ENCODE measurements at places on chromosomes 12 and 14. TPM values are rescaled to one million over a fixed set of nuclear protein-coding genes. Genes with fewer than 3 reads are reported as not detected.

Gene PROX2
- not detected for total RNA-seq

Gene SYNE2
- total RNA-seq = 461 TPM

Gene ATXN2
- total RNA-seq = 56.5 TPM

Gene FITM1
- 1.3 TPM for total RNA-seq

Gene NOXRED1
- total RNA-seq = 0.57 TPM

Gene LYZ
- 70.9 TPM for total RNA-seq

Gene SERPINA9
- not detected for total RNA-seq

DNA sequence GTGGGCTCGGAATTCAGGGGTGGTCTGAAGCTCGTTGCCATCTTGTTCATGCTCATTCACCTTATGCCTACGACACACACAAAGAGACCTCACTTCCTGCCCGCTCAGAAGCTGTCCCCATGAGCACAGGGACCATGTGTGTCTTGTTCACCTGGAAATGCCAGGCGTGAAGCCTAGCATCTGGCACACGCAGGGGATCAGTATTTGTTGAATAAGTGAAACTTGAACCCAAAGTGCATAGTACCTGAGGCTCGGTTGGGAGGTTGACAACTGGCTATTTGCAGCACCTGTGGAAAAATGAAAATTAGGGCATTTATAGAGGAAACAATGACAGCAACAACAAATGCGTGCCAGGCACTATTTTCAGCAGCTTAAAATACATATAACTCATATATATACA is 5.4 kb downstream of the C12orf43 start:
- DNase-seq = no peak

DNA sequence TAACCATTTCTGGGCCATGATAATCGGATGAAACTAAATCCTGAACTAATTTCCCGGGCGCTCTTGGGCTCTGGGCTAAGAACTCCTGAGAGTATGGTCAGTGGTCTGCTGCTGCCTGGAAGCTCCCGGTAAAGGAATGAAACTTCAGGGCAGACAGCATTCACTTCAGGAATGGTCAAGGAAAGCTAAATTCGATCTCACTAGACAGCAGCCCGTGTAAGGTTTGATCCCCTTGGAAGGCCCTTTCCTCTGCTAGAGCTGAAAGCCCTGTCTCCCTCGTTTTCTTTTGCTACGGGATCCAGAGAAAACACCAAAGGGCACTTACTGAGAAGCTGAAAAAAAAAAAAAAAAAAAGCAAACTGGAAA is 680 bp downstream of the ASB8 start:
- no peak for DNase-seq

GRCh38 chr14:36021030-36021422 is 155.5 kb downstream of the PTCSC3 start:
- DNase-seq = no peak

- no peak for DNase-seq
These were observed 124.9 kb downstream of the DACT1 start for GRCh38 chr14:58762629-58763028.

DNA sequence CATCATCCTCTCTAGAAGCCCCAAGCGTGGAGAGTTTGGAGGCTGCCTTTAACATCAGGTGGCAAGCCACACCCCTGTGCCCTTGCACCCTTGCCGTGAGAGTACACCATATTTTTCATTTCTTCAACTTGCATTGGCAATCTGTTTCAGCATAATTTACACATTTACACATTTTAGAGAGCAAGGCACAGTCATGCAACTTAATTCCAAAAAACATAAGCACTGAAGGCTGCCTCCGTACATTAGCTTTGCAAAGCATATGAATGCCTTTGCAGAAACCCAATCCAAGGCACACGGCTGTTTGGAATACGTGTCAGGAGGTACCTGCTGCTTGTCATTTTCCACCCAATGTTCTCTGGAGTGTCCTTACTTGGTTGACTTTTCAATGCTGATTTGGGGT is 833.1 kb downstream of the VRK1 start:
- no peak for DNase-seq

DNA sequence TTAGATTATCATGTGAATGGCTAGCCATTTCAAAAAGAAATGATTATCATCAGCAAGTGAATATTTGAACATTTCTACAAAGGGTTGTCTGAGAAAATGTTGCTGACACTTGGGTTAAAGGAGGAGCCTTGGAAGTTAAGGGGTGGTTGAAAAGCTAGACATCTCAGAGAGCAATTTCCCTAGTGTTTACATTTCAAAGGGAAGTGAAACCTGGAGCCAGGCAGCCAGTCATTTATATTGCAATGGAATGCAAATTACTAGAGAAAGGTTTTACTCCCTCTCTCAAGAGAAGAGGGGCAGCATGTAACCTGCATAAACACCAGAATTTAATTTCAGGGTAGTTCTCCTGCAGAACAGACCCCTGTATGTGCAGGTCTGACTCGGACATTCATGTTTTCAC is 279.0 kb downstream of the SLC16A7 start:
- DNase-seq = no peak

DNA sequence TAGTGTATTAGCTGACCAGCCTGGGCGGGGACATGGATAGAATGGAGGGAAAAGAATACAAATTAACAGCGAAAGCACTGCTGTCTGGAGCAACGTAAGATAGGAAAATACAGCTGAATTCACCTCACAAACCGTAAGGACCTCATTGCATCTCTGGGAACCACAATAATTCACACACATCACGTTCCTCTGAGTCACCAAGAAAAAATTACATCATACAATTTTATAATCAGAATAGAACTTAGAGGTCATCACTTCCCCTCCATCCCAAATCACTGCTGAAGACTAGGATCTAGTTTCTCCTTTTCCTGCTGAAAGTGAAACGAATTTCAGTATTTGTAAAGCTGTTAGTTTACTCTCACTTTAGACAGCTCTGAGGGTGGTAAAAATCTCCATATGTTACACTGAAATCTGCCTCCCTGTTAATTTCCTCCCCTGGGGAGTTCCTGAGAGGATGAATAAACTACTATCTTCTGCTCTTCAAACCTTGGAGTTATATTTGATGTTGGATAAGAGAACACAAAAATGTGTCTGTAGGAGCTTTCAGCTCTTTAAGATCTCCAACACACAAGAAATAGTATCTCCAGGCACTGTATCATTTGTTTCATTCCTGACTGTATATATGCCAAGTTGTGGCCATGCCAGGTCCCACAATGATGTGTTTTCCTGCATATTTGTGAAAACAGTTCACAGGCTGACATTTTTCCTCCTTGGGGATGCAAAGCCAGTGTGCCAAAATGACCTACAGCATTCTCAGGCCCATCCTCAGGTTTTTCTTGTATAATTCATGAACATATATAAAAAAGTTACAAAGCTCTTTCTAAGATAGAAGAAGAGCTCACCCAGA is 63.8 kb upstream of the SSTR1 start:
- no peak for DNase-seq

- no peak for DNase-seq
These were observed 275.0 kb downstream of the AKAP6 start for GRCh38 chr14:32603992-32604565.

- DNase-seq = no peak
These were observed 274.1 kb downstream of the PCNX1 start for GRCh38 chr14:71181215-71182003.

DNA sequence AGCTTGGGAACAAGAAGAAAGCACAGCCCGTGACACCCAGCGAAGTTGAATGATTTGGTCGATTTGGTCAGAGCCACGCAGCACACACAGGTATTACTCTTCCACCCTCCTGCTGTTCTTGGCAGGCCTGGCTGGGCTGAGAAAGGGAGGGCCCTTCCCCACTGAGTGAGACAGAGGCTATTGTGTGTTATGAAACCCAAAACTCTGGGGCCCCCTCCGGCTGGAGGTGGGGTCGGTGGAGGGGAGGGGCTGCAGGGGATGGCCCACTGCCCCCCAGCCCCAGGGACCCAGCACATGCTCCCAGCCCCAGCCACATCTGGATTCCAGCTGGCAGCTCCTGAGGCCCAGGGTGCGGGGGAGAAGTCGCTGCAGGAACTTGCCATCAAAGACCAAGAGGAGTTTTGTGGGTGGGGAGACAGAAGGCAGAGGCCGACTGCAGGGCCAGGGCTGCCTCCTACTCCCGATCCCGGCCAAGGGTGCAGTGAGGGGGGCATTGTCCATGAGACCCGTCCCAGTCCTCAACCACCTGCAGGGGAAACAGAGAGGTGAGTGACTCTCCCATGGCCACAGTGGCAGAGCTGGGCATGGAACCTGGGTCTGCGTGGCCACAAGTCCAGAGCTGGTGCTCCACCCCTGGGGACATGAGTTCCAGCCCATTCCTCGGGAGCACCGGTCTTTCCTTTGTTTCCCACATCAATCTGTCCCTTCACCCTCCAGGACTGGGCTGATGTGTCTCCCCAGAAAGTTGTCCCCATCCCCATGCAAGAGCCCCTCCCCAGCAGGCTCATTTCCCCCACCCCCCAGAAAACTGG is 8.7 kb downstream of the TMEM119 start:
- DNase-seq = peak; percentile 73

DNA sequence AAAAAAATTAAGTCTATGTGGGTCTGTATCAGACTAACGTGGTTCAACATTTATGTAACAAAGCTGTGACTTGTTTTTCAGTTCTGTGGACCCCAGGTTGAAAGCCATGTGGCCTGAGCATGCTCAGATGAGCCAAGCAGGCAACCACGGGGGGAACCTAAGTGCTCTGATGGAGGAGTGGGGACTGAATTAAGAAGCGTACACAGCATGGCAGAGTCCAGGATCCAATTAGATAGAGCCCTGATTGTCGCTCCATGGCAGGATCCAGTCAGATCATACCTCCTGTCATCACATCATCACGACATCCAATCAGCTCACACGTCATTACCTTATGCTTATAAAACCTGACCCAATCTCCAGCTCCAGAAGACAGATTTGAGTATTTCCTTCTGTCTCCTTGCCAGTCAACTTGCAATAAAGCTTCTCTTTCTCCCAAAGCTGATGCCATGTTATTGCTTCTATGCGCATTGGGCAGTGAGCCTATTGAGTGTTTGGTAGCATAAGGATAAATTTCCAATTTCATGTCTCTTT is 1013.1 kb upstream of the TMEM132C start:
- DNase-seq = no peak

DNA sequence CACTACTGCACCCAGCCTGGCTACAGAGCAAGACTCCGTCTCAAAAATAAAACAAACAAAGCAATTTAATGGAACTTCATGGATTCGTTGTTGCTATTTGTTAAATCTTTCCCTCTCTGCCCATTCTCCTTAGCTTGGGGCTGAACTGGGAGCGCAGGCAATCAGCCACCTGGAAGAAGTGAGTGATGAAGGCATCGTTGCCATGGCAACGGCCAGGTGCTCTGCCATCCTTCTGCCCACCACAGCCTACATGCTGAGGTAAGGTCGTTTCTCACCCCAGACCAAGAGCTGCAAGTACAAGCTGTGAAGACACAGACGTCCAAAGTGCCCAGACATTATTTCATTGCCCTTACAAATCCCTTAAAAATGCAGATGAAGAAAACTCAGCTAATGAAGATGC is 19.1 kb downstream of the AMDHD1 start:
- no peak for DNase-seq

DNA sequence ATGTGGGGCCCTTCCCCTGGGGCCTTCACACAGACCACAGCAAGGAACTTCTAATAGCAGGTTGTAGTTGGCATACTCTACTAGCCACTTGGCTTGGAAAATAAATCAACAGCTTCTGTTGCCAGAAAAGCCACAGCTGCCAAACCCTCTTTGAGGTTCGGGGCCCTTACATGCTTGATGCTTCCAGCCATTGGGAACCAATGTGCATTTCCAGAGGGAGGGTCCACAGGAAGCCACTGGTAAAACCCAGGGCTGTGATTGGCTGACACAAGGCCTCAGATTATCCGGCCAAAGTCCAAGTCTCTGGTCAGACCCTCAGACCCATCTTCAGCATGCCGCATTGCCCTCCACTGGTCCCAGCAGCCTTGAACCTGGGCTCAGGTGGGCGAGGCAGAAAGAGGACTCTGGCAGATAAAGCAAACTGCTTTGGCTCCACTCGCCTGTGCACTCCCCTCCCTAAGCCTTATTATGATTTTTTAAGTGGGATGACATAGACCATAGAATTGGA is 214.4 kb downstream of the BCL11B start:
- DNase-seq = no peak

DNA sequence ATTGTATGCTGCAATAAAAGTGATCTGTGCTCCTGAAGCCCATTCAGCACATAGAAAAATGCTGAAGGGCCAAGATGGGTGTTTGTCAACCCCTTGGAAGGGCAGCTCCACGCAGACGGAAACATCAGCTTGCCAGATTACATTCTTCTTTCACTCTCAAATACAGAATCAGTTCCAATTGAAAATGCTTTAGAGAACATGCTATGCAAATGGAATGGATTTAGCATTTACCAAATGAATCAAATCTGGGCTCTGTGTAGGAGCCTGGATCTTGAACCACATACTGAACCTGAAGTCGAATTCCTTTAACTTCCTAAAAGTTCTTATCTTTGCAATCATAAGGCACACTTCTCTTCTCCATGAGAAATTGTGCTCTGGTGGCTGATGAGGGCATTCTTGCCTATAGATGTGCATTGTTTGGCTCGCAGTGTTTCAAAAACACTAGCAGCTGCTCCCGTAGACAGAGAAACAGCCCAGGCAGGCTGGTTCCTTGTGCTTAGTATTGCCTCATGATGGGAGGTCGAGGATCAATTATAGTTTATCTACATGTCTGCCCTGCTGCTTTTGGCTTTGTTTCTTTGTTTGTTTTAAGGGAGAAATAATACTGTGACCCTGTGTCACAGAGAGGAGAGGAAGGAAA is 489.8 kb upstream of the FLRT2 start:
- no peak for DNase-seq
